ENCODE measurements at places on chromosomes 1 and 21. TPM values are rescaled to one million over a fixed set of nuclear protein-coding genes. Genes with fewer than 3 reads are reported as not detected.

Gene S100A7
- total RNA-seq = not detected

Gene GNG4
- total RNA-seq = not detected

Gene CHODL
- total RNA-seq = 0.21 TPM

Gene TMEM200B
- total RNA-seq = not detected

Gene STUM
- 0.14 TPM for total RNA-seq

Gene GALE
- 8.7 TPM for total RNA-seq

Gene FMO1
- not detected for total RNA-seq

Gene LRRIQ3
- 2.0 TPM for total RNA-seq

Gene FOXD2
- total RNA-seq = 0.36 TPM

Gene PROK1
- not detected for total RNA-seq

Gene FAM3B
- total RNA-seq = not detected

Gene TGFB2
- 0.16 TPM for total RNA-seq

Gene TBX19
- 3.1 TPM for total RNA-seq

Gene HMGCL
- 32.0 TPM for total RNA-seq

Gene KRTAP10-12
- total RNA-seq = not detected

Gene GRHL3
- not detected for total RNA-seq

Gene HECTD3
- 49.3 TPM for total RNA-seq

Gene OR2T35
- total RNA-seq = not detected

Gene REN
- total RNA-seq = not detected

Gene APOBEC4
- not detected for total RNA-seq

Gene CHIA
- not detected for total RNA-seq

Gene TTC24
- 41.3 TPM for total RNA-seq

Gene ADGRL4
- total RNA-seq = not detected

Gene CDCA8
- total RNA-seq = 1.0 TPM

Gene TAS1R1
- not detected for total RNA-seq

Gene CASP9
- total RNA-seq = 13.4 TPM

Gene DBT
- total RNA-seq = 16.5 TPM

Gene DNAI4
- total RNA-seq = 10.0 TPM

Gene KRTAP13-1
- total RNA-seq = not detected

Gene KCNE1
- 0.19 TPM for total RNA-seq

Gene MPZ
- total RNA-seq = 11.9 TPM

Gene PRR9
- not detected for total RNA-seq

Gene DDAH1
- total RNA-seq = not detected

Gene OR2T27
- not detected for total RNA-seq

Gene AMPD1
- not detected for total RNA-seq

Gene F5
- 0.19 TPM for total RNA-seq

Gene OR2G6
- total RNA-seq = not detected

Gene ZNF687
- 37.2 TPM for total RNA-seq

Gene KRTAP19-1
- total RNA-seq = not detected

Gene PRAMEF5
- total RNA-seq = not detected

Gene SLC9C2
- total RNA-seq = not detected

Gene CLDN14
- not detected for total RNA-seq

Gene MFAP2
- not detected for total RNA-seq

Gene OR2W3
- total RNA-seq = not detected

Gene RCSD1
- 149 TPM for total RNA-seq

Gene TPTE
- total RNA-seq = not detected

Gene CFHR3
- total RNA-seq = not detected

Gene RBM11
- total RNA-seq = 14.6 TPM

Gene ANGPTL3
- total RNA-seq = not detected

Gene NR5A2
- not detected for total RNA-seq

Data from naive thymus-derived CD8-positive, alpha-beta T cell (primary cell).